ENCODE measurements at places on chromosomes 1 and 21.

GRCh38 chr1:186948535-186948934 lies 119.8 kb downstream of the PLA2G4A start:
- DNase-seq, result no peak

GRCh38 chr1:110210604-110211495 lies 736 bp downstream of the KCNC4 start:
- peak; percentile 66 for DNase-seq

DNA sequence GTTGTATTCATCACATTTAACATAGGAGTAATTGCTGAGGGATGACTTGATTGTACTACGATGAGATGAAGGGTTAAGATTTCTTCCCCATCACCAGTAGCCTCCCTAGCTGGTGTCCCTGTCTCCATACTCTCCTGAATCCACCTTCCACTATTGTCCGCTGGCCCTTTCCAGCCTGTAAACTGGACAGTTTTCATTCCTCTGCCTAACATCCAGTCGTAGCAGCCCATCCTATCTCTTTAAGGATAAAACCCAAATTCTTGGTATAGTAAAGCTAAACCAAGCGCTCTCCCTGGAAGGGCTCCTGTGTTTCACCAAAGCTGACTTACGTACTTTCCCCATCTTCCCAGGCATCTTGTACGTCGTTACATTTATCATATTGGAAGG lies 670 bp downstream of the COX20 start:
- DNase-seq, result no peak

GRCh38 chr1:88289401-88290102 lies 394.5 kb upstream of the PKN2 start:
- DNase-seq, result no peak

Measured in glutamatergic neuron (in vitro differentiated cells).